ENCODE measurements at places on chromosomes 7 and 10.

DNA sequence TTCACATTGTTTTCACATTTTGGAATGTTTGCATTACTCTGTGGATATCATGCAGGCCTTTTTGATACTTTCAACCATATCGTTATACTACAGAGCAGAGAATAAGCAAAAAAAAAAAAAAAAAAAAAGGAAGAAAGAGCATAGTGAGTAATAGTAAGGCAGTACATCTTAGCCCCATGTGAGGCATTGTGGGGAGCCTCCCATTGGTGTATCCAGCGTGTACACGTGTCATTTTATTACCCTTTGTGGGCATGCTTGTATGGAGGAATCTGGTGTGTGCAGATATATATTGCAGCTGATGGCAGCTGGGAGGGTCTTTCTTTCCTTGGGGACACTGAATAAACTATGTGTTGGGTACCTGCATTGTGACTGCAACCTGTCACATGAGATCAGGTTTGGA lies 19.6 kb downstream of the R3HCC1L start:
- DNase-seq = no peak

- DNase-seq = peak; percentile 71
These were observed 33.9 kb downstream of the CACUL1 start for GRCh38 chr10:118720685-118721538.

- DNase-seq = peak; percentile 60
These were observed 90.0 kb downstream of the ANKRD61 start for GRCh38 chr7:6121141-6121540.

DNA sequence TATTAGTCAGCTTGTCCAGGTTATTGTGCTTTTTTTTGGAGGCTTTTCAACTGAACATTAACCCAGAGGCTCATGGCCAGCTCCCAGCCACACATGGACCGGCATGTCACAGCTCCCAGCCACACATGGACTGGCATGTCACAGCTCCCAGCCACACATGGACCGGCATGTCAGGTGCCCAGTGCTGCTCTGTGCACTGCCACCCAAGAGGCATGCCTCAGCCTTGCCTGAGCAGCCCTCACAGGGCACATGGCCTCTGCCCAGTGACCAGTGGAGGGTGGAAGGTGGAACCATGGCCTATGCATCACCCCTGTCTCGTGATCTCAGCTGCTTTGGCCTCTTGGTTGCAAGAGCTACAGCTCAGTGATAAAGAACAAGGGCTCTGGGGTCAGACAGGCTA lies 119.8 kb downstream of the OAT start:
- DNase-seq = no peak

DNA sequence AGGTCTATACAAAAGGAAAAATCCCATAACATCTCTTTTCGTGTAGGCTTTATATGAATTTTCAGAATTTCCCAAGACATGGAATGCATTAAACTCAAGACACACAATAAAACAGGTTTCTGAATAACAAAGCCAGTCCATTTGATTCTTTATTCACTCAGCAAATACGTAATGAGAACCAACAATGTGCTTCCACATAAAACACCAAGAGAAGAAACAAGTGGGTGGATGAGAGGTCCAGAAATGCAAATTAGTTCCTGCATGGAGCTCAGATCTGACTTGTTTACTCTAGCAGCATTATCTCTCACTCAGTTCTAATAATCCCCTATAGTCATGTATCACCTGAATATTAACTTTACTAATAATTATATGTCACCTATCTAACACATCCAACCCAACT lies 249.5 kb downstream of the LRRTM3 start:
- DNase-seq = no peak

GRCh38 chr10:63137306-63137705 lies 4.2 kb downstream of the NRBF2 start:
- no peak for DNase-seq

GRCh38 chr7:78912781-78913180 lies 540.7 kb downstream of the MAGI2 start:
- DNase-seq = no peak

- no peak for DNase-seq
These were observed 16.5 kb downstream of the DNAJB12 start for GRCh38 chr10:72338180-72338579.

DNA sequence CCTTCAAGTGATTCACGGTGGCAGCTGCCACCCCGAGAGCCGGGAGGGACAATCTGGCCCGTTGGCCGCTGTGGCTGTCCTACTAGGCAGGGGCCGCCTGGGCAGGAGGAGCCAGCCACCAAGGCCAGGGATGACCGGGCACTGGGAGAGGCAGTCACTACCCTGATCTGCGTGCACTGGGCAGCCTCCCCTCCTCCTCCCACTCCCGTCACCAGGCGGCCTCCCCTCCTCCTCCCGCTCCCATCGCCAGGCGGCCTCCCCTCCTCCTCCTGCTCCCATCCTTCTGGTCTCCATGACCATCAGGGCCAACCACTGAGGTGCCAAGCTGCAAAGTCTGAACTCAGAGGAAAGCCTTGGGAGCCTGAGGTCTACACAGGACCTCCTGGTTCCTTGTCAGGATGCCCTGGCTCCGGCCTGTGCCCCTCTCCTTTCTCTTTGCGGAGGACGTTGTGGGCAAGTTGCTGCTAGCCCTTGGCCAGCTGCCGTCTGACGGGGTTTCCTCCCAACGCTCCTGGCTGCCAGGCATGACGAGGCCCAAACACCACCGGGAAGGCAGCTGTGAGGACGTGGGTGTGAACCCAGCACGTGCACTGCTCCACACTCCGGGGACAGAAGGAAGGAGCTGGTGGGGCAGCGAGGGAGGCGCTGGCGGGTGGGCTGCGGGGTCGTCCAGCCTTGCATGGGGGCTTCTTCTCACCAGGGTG lies 131.1 kb downstream of the WDR37 start:
- DNase-seq = no peak

DNA sequence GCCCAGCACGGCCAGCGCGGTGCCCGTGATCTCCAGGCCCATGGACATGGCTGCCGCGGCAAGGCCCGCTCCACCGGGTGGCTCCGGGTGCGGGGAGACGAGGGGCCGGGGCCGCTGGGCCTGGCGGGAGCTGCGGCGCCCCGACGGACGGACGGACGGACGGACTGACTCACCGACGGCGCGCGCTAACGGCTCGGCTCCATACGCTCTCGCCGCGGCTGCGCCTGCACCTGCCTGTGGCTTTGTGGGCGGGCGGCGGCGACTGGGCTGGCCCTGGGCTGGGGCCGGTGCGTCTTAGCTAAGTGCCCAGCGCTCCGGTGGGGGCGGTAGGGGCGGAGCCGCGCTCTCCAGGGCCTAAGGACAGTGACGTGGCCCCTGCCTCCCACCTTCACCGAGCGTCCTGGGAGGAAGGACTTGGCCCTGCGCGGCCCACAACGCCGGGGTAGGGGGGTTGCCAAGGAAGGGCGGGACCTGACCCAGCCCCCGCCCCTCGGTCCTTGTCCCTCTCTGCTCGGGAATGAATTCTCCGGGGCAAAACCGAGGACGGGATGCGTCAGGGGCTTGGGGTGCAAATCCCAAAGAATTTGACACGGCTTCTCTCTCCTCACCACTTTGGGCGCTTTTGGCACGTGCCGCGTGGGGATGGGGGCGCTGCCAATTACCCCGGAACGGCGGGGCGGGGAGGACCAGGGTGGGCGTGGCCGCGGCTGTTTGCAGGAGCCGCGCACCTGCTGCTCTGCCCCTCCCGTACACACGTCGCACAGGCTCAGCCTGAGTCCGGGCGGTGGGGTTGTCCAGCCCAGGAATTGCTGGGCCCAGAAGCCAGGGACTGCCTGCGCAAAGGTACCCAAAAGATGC lies at the start of gene CLDN3:
CLDN3 (minus strand) TSS at position 269 of the 858 bp plus-strand sequence; CDS start at position 48, 221 bp downstream.
- peak; percentile 48 for DNase-seq

DNA sequence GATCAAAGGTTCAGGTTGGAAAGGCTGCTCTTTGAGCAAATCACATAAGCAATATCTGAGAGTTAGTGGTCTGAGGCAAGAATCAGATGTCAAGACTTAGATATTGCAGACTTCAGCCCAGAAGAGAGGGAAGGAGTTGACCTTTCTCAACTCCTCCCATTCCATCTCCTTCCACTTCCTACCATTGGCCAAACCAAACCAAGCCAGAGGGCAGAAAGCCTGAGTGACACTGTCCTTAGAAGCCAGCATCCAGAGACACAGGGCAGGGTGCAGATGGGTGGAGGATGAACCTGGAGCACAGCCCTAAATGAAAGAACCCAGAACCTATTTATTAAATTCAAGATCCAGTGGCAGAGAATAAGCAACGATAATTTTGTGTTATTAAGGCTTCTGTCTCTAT lies 180.5 kb downstream of the HIBADH start:
- DNase-seq = no peak

GRCh38 chr7:36076074-36076473 lies 77.0 kb upstream of the EEPD1 start:
- DNase-seq = no peak

DNA sequence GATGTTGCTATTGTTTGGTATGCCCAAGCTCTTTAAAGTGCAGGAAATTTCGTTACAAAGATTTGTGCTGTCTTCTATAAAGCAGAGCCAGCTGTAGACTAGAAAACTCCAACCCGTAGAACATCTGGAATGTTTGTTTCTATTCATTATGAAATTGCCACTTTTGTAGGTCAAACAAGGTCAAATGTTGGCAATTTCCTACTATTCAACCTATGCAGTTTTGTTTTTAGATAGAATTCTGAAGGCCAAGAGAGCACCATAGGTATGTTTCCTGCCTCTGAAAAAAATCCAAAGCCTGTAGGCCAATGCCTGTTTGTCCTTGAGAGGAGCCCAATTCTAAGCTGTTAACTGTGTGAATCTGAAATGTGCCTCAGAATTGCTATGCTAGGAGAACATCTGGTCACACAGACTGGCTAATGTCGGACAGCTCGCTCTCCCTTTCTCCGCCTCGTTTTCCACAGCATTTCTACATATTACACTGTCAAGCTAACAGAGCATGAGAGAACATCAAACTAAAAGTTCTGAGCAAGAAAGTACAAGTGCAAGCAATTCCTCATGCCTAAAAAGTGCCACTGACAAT lies 267.2 kb upstream of the LRGUK start:
- DNase-seq = no peak

DNA sequence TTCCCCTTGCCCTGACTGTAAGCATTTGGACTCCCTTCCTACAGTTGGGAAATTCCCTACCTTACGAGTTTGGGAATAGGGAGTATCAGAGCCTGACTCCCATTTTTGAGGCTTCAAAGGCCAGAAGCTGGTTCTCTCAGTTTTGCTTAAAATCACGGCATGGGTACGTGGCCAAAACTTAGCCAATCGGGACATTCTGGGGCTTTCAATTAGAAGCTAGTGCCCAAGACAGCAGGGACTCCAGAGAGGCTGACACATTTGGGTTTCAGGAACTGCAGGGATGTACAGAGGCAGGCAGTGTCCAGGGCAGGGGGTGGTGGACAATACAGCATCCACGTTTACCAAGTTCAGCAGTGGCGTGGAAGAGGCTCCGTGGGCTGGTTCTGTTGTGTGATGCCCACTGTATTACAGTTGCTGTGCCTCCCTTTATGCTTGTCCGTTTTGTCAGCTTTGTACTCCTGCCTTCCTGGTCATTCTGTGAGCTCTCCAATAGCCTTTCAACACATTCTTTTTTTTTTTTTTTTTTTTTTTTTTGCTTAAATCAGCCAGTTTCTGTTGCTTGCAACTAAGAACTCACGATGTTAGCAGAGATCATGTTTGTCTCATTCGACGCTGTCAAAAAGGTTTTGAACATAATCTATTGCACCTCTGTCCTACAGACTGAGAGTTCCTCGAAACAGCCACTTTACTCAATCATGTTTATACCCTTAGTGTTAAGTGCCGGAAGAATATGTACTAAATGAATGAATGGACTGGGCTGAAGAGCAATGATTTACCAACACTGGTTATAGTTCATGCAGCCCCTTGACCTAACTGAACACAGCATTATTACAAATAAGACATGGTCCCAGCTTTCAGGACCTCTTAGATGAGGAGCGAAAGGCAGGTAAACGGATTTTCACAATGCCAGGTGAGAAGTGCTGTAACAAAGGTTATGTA lies 1.1 kb downstream of the GGCT start:
- no peak for DNase-seq

GRCh38 chr10:12848439-12849173 lies 152.9 kb downstream of the CCDC3 start:
- no peak for DNase-seq

DNA sequence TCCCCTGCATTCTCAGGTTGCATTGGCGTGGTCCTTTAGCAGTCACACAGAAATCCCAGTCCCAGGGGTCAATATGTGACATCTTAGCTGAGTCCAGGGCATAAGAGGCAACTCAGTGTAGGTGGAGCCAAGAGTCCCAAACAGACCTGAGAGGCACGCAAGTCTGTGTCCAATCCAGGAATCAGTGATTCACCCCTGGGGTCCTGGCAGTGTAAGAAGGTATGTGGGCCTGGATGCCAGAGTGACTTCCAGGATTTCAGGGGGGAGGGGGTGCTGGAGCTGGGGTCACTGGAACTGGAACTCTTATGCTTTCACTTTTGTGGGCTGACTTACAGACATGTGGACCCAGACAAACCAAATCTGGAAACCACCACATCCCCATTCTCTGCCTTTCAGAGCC lies 26.8 kb downstream of the FRMPD2 start:
- DNase-seq = no peak

DNA sequence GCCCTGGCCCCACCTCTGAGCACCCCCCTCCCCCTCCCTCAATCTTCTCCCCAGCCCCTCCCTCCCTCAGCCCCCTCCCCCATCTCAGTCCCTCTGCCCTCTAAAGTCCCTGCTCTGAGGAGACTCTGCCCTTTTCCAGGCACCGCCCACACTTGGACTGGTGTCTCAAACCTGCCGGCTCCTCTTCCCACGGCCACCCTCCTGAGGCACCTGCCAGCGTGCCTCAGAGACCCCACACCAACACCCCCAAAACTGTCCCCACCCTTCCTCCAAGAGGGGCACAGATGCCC lies 34.6 kb upstream of the HSPB1 start:
- DNase-seq = no peak

DNA sequence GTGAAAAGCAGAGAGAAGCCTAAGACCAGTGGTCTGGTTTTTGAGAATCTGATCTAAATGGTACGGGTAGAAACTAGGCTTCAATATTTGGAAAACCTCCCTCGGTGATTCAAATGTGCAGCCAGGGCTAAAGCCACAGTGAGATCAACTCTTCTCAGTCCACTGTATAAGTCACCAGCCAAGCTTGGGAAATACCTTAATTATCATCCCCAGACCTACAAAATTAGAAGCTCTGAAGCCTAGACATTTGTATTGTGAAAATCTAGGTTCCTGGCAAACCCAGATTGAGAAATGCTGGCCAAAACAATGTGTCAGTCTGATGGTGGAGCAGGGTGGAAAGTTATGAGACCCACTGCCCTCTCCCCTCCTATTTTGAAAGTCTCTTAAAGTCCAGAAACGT lies 131.7 kb downstream of the DGKI start:
- DNase-seq = no peak

- DNase-seq = no peak
These were observed 151.0 kb upstream of the CHST15 start for GRCh38 chr10:124244256-124244877.

GRCh38 chr10:118310822-118311221 lies 31.3 kb downstream of the FAM204A start:
- no peak for DNase-seq

GRCh38 chr10:12807096-12807755 lies 194.3 kb downstream of the CCDC3 start:
- no peak for DNase-seq
